WERI-Rb-1 (cell line): ENCODE measurements at places on chromosomes 2 and 18.
A peak's percentile ranks its signal among the peaks of the same experiment; 100 is the strongest.

DNA sequence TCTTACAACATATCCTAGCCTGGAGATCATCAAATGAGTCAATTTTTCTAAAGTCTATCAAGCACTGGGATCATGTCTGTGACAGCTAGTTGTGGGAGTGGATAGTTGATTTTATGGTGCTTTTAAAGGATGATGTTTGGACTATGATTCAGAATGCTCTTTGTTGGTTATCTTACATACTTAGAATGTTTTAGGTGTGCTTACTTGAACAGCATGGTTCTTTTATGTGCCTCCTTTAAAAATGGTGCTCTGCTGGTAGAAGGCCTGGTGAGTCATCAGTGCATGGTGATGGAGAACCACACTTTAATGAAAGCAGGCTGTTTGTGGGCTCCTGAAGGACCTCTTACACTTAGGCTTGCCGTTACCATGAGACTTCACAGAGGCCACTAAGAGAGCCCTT is 682.7 kb upstream of the FANCL start:
- DNase-seq, result no peak

GRCh38 chr2:231228974-231229529 is 30.6 kb downstream of the ARMC9 start:
- no peak for DNase-seq

DNA sequence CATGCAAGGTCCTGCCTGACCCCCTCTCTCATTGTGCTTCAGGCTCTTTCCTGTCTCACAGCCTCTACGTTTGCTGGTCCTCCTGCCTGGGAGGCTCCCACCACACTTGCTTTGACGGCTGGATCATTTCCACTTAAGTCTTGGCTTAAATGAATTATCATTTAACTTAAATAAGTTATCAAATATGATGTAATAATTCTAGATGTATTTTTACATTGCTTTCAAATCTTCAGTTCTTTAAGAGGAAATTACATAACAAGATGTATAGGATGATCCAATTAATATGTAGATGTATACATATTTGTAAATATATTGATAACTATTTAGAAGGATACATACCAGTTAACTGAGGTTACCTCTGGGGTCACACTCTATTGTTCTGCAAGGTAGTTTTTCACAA is 102.6 kb upstream of the SP3 start:
- no peak for DNase-seq

DNA sequence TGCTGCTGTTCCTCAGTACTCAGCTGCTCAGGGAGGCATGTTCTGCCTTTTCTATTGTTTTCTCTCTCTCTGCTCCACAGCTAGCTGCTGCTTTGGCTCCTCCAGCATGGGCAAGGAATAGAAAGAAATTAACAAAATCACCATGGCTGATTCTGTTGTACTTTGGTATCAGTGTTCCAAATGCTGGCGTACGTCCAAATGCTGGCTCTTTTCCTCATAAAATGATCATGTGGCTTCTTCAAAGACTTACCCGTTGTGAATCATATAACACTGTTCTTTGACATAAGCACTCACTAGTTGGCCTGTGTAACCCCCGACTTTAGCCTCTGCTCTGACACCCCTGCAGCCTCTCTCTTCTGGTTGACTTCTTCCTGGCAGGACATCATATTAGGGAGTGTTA is 547.6 kb downstream of the CPS1 start:
- DNase-seq, result no peak

GRCh38 chr18:26298107-26298506 is 71.9 kb downstream of the TAF4B start:
- no peak for DNase-seq

DNA sequence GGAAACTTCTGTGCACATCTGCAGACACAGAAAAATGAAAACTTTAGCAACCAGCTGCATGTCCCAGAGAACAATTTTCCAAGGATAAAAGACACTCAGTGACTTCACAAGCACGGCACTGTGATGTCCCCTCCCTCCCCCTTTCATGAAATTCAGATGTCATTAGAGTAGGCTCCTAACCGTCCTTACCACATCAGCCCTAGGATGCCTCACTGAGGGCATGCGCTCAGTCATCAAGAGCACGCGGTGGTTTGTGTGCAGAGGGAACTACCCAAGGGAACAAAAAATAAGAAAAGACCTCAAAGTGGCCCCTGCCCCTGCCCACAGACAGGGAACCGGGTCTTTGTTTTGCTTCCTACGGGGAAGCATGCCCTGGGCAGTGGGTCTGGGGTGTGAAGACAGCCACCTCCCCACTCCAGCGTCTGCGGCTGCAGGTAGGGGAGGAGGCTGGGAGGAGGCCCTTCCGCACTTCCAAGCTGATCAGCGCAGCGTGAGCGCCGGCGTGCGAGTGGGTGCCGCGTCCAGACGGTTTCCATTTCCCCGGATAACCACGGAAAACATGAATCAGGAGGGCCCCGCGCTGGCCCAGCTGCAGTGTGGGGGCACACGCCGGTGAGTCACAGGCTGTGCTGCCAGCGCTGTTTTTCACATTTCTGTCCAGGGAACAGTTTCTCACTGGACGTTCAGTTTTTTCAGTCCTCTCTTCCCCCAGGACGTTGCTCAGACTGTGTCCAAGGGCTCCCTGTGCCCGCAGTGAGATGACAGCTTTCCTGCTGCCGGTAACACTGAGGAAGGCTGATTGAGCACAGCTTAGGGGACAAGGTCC is 70.6 kb downstream of the COPS8 start:
- DNase-seq, result no peak

- DNase-seq, result no peak
Observed at GRCh38 chr2:62663920-62664795, 41.4 kb upstream of the EHBP1 start.

DNA sequence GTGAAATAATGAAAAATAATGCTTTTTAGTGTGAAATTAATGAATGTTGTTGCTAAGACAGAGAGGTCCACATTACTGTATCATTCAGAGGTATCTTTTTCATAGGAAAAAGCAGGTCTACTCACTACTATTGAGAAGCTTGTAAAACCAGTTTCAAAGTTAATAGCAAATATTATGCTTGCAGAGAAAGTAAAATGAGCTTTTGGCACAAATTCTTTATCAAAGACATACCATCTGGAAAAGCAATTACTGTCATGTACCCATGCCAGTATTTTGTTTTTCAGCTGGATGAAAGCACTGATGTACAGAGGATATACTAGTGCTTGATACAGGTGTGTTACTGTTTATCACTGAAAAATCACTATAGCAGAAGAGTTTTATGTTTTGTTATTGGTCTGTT is 77.5 kb downstream of the NCOA1 start:
- DNase-seq, result no peak

DNA sequence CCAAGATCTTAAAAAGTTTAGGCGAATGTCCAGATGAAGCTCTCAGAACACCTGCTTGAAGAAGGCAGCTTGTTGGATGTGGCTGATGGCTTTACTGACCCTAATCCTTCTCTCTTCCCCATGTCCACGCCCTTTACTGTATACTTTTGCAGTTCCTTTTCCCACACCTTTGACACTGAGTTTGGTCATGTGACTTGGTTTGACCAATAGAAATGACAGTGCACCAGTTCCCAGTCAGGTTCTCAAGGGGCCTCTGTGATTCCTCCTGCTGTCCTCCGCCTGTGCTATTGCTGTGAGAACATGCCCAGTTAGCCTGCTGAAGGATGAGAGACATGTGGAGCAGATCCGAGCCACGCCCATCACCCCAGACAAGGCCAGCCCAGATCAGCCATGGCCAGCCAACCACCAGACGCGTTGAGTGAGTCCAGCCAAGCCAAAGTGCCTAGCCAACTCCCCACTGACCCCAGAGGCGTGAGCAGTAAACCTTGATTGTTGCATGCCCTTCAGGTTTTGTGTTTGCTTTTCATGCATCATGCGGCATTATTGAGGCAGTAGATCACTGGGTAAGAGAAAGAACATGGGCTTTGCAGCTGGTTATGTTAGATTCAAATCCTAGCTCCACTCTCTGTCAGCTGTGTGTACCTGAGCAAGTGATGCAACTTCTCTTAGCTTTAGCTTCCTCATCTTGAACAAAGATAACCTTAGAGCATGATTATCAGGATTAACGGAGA is 258.0 kb upstream of the SIX2 start:
- DNase-seq, result no peak

- no peak for DNase-seq
Observed at GRCh38 chr2:172366596-172367150, 60.7 kb upstream of the ITGA6 start.

GRCh38 chr2:19796035-19796695 is 105.6 kb downstream of the TTC32 start:
- DNase-seq, result no peak

- DNase-seq, result no peak
Observed at GRCh38 chr2:51304311-51304710, 272.4 kb upstream of the NRXN1 start.

- no peak for DNase-seq
Observed at GRCh38 chr2:3112131-3112530, 265.5 kb downstream of the EIPR1 start.

GRCh38 chr2:56531668-56532420 is 348.1 kb downstream of the CCDC85A start:
- no peak for DNase-seq

- DNase-seq, result no peak
Observed at GRCh38 chr2:231920366-231920765, 5.8 kb downstream of the NPPC start.

DNA sequence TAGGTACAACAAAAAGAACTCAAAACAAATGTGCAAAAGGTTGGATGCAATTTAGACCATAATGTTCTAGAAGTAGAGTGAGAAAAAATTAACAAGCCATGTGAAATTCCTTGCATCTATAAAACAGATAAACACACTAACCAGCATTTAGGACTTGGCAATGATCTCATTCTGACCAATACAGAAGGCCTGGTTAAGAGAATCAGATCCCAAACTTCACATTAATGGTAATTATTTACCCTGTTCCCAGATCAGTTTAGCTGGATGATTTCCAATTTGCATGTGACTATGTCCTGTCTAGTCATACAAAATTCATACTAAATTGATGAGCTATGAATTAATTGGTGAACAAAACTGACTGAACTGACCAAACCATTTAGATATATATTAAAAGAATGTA is 98.4 kb upstream of the FIGN start:
- DNase-seq, result no peak

GRCh38 chr2:127407661-127408003 is 10.6 kb upstream of the PROC start:
- DNase-seq, result no peak

GRCh38 chr2:167144179-167144898 is 256.1 kb downstream of the XIRP2 start:
- no peak for DNase-seq

DNA sequence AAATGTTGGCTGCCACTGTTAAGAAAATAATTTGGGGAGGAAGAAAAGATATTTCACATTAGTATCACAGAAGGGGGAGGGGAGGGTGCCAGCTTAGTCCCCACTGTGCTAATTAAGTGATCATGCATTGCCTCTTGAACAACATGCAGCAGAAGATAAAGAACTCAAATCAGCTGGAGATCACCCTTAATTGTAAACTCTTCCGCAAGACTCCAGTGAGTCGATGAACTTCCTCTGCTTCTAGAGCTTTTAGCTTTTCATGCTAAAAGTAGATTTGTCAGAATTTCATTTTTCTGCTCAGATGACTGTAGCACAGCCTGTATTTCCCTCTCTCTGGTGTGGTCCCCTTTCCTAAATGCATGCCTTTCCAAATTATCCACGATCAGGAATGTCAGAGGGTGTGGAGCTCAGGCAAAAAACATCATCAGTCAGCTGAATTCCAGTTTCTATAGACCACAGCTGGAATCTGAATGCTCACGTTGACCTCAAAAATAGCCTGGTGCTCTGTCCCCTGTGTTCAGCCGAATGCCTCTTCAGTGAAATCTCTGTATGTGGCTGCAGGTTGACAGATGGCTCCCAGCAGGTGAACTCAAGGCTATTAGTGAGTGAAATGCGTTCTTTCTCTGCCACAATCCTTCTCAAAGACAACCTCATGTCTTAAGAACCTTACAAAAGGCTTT is 156.8 kb upstream of the UNC80 start:
- peak; percentile 76 for DNase-seq

GRCh38 chr2:31725444-31725843 is 144.7 kb upstream of the SRD5A2 start:
- DNase-seq, result no peak

DNA sequence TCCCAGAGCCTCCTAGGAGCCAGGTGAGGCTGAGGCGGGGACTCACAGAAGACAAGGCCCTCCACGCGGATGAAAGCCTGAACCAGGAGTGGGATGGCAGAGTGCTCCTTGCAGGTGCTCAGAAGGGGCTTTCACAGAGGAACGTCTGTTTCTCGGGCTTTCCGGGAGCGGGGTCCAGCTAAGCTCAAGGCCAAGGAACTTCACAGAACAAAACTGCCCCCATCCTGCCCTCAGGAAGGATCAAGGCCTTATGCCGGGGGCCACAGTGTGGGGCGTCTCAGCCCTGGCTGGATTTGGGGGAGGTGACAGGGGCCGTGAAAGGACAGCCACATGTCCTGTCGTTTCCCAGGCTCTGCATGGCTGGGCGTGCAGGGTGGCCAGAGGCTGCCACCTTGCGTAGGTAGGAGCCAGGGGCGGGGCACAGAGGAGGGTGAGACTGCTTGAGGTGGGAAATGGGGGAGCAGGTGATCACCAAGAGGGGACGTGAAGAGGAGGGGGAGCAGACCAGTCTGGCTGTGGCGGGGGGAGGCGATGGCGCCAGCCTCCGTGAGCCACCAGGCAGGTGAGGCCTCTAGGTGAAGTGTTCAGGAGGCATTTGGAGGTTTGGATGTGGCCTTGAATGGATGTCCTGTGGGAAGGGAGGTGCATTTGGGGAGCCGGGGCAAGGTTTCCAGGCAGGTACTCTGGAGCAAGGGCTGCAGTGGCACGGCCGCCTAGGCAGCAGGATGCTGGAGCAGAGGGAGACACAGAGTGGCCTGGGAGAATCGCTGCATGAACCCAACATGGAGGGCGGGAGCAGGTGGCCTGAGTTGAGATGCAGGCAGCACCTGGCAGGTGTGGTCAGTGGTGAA is 79.1 kb downstream of the TWIST2 start:
- DNase-seq, result no peak

DNA sequence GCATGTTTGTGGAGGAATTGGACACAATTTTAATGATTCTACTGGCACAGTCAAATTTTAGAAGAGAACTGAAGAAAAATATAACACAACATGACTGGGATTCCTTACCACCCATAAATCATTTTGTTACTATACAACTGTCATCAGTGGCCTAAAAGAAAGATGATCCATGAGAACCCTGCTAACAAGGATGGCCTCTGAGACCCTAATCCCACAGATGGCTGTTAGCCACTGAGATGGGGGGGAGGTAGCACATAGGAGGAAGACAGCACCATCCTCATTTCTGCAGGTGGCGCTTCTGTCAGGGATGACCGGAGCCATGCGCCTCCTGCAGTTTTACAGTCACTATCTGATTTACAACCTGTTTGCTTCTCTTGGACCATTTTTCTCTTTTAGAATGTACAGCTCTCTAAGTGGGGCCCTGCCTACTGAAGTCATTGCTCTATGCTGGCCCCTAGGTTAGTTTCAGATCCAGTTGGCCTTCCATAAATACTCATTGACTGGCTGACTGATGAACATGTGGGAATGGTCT is 279.8 kb downstream of the NAPG start:
- DNase-seq, result no peak
